Effector memory CD4-positive, alpha-beta T cell (primary cell): ENCODE measurements at places on chromosomes 7 and 10.

DNA sequence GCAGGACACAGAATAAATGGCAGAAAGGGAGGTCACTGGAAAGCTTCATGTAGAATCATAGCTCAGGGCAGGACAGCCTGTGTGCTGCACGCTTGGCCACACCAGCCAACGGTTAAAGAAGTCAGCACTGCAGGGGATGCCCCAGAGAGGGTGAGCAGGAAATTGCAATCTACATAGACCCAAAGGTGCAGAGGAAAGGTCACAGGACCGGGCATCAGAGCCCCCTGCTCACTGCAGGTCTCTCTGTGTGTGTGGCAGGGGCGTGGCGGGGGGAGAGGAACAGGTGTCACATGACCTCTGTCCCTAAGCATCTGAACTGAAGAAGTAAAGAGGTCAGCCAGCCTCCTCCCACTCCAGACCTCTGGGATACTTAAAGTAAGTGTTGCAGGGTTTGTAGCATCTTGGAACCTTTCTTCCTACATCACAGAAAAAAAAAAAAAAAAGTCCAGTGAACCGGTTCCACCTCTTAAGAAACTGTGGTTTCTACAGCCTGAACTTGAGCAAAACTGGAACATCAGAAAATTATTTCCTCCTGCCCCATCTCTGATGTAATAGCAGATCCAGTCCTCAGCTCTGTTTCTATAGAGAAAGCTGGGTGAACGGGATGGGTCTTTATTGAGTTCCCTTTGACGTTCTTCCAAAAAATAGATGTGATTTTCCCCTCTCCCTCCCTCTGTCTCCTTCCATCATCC, 64.3 kb downstream of the RGS10 start:
- no peak for DNase-seq

- DNase-seq = no peak
Measured at GRCh38 chr7:127893547-127893946, 137.7 kb downstream of the LRRC4 start.

DNA sequence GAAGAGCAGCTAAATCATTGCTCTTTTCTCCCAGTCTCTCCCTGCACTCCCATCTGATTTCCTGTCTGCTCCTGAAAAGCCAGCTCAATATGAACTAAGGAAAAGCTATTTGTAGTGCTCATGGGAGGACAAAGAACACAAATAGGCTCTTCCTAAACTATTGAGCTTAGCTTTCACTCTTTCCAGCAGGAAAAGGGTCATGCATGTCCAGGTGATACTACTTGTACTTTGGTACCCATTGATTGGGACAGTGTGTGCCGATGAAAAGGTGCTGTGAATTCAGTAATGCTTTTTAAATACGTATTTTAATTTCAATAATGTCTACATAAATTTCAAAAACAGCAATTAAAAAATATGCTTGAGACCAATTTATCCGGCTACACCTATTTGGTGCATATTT, 37.5 kb upstream of the ATXN7L1 start:
- no peak for DNase-seq

- no peak for DNase-seq
Measured at GRCh38 chr7:106357675-106358074, 72.9 kb upstream of the NAMPT start.

DNA sequence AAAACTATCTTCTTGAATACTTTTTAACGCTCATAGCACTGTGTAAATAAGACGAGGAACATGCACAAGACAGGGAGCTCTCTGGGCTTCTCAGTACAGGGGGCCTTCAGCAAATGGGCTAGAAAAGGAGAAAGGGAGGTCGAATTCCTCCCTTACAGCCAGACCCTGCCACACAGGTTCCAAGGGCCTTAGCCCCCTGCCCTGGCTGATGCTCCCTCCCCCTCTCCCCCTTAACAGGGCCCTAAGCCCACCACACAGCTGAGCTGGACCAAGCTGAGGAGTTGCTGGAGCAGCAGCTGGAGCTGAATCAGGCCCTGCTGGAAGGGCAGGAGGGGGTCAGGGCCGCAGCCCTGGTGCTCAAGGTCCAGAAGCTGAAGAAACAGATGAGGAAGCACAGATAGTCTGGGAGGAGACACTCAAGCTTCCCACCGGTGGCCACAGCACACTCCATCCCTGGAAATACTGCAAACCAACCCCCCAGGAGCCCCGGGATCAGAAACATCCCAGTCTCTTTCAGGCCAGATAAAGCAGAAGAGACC, 153.9 kb downstream of the SNX13 start:
- DNase-seq = no peak

- DNase-seq = no peak
Measured at GRCh38 chr7:68362745-68363518, 1235.3 kb upstream of the AUTS2 start.

- DNase-seq = no peak
Measured at GRCh38 chr7:155852426-155853301, 40.4 kb upstream of the SHH start.

DNA sequence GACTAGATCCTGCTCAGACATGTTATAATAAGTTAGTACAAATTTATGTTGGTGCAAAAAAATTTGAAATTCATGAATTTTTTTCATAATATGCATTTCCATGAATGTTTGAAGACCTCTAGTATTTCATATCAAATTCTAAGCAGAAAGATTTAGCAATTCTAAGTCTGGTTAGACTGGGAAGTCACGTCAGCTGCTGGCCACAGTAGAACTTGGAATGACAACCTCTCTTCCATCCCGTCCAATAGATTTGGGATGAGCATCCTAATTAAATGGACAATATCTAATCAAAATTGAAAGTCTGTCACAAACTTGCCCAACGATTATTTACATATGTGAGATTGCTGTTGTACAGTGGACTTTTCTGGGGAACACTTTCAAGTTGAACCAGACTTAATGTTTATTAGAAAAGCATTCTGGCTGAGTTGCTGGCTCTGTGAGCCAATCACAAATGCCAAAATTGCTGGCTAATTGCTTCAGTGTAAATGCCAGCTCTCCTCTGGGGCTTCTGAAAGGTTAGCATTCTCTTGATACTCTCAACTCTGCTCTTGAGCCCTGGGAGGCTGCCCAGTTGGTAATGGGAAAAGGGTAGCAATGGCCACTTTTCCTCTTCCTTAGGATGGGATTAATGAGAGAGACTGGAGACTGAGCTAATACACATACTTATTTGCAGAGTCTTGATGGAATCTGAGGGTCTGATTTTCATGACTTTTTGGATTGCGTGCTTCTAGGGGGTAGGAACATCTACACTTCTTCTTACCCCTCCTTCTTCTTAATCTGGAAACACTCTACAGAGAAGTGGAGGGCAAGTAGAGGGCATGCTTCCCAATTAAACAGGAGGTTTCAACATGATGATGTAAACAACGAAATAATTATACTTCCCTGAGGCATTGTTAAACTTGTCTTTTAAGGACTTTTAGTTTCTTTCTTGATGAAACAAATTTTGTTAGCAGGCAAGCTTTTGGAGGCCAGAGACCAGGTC, 253.5 kb downstream of the BAMBI start:
- no peak for DNase-seq

DNA sequence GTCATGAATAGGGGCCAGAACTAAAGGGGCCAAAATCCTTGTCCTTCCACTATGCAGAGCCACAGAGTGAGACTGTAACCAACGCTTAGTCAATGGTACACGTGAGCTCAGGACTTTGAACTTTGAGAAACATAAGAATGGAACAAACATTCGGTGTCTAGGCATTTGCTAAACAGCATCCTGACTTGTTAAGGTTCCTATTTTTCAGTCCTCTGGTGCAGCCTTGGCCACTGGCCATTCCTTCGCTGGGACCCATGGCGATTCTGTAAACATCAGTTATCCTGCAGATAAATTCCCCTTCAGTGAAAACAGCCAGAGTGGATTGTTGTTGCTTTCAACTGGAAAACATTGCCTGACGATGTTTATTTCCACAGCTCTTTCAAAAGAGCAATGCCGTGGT, 266.8 kb downstream of the SORCS1 start:
- DNase-seq = no peak

DNA sequence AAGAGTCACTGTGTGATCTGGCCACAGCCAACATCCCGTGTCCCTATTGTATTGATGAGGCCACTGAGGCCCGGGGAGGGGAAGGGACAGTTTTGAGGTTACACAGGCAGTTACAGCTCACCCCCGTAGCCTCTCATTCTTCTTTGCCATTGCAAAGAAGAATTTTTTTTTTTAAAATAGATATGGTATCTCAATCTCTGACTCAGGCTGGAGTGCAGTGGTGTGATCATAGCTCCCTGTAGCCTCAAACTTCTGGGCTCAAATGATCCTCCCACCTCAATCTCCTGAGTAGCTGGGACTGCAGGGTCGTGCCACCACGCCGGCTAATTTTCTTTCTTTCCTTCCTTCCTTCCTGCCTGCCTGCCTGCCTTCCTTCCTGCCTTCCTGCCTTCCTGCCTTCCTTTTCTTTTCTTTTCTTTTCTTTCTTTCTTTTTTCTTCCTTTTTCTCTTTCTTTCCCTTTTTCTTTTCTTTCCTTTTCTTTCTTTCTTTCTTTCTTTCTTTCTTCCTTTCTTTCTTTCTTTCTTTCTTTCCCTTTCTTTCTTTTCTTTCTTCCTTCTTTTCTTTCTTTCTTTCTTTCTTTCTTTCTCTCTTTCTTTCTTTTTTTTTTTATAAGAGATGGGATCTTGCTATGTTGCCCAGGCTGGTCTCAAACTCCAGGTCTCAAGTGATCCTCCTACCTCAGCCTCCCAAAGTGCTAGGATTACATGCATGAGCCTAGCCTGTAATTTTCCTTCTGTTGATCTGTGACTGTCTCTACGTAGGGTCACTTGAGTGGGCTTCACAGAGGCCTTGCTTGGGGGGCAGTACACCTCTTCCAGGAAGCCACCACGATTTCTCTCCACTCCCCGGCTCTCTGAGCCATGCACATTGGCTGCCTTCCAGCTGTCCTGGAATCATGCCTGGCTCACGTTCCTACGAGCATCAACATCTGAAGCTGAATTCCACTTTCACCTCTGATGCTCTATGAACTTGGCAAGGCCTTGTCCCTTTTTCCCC, 31.3 kb downstream of the TMEM270 start:
- no peak for DNase-seq

DNA sequence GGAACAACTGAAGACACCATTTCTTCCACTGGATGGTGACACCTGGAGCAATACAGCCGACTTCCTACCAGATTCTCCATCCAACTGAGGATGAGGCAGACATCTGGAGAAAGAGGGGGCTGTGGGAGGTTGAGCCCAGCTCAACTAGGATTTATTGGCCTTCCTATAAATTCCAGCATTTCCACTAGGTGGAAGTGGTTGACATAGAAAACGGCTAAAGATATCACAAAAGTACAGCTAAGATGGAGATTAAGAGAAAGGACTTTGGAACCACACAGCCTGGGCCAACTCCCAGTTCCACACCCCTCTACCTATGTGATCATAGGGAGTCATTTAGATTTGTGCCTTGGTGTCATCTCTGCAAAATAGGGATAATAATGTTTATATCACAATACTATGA, 61.3 kb upstream of the CAV2 start:
- DNase-seq = no peak

DNA sequence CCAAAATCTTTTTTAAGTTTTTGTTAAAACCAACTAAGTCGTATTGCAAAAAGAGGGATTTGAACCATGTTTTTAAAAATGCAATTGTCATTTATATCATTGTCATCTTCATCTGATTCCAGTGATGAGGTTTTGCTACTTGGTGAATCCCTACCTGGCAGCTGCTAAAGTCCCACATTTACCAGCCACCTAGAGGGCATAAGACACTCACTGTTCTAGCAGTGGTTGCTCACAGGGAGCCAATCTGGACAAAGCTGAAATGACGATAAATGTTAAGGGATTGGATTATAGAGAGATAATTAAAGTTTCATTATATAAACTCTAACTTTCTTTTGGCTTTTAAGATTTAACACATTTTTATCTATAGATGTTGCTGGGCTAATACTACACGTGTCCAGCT, 18.7 kb downstream of the KIFBP start:
- no peak for DNase-seq

DNA sequence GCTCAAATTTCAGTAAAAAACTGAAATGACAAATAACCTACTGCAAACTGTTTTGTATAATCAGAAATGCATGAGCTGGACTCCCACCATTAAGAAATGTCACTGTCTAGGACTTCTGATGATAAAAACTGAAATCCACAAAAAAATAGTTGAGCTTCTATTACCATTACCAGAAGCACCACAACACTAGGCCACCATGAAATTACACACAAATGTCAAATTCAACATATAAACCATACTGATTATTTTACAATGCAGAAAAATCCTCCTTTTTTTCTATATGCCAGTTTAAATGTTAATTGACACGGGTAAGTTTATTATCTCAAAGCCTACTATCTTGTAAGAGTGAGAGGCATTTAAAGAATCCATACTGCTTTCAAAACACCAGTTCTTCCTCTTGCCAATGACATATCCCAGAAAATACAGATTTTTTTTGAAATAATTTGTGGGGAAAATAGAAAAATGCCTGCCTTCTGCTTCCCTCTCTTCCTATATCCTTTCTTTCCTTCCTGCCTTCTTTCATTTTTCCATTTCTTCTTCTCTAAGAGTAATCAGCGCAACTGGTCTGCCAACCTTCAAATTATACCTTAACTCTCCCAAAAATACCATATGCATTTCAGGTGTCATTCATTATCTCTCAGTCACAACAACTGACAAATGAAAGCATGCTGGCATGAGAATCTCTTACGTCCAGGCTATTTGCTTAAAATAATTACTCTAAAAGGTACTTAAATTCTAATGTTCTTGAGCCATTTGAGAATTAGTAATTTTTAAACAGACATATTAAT, 12.3 kb downstream of the PDK4 start:
- DNase-seq = no peak

DNA sequence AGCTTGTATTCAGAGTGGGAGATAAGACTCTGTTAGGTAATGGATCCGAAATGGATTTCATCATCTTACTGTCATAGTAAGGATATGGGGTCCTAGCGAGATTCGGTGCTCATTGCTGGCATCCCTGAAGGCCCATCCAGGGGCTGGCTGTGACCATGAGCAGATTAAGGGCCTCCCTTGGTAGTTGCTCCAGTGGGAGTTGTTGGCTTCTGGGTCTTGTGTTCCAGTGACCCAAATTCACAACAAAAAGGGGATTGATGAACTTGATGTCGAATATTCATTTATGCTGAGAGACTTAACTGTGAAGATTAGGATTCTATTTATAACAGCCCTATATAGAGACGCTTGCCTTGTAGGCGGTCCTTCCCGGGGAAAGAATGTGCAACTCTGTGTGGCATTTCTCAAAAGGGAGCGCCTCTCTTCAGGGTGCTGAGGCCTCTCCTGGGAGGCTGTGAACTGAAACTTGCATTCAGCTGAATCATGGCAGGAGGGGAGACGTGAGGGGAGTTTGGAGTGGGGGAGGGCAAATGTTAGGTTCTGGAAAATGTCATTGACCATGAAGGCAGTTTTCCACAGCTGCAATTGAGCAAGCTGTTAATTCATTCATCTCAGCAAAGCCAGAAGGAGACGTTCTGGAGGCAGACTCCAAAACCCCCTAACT, 233.1 kb upstream of the FZD8 start:
- DNase-seq = no peak
